ENCODE measurements at places on chromosomes 2 and 18.

GRCh38 chr2:218002845-218003180 lies at the start of gene TNS1:
Gene TNS1, minus strand, starts transcription at chr2:218002995. Its CDS starts 123 bp downstream, at chr2:218002872.
- DNase-seq: no peak

GRCh38 chr2:127379712-127380355 lies 7.9 kb downstream of the MAP3K2 start:
- no peak for DNase-seq

- DNase-seq: no peak
Observed at GRCh38 chr18:506264-506663, 5.8 kb upstream of the COLEC12 start.

DNA sequence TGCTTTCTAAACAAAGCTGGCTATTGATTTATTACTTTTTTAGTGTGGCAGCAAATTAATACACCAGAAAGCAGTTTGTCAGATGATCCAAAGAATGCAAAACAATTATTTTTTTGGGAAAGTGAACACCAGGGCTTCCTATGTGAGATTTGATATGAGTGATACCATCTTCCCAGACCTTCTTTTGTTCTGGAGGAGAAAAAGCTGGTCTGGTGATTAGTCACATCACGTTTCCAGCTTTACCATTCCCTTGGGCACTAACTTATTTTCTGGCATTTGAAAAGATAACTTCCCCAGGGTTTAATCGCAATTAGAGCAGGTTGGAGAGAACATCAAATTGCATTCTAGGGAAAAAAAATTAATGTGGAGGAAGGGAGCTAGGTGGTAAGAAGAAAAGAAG lies 182.9 kb upstream of the TANK start:
- no peak for DNase-seq

DNA sequence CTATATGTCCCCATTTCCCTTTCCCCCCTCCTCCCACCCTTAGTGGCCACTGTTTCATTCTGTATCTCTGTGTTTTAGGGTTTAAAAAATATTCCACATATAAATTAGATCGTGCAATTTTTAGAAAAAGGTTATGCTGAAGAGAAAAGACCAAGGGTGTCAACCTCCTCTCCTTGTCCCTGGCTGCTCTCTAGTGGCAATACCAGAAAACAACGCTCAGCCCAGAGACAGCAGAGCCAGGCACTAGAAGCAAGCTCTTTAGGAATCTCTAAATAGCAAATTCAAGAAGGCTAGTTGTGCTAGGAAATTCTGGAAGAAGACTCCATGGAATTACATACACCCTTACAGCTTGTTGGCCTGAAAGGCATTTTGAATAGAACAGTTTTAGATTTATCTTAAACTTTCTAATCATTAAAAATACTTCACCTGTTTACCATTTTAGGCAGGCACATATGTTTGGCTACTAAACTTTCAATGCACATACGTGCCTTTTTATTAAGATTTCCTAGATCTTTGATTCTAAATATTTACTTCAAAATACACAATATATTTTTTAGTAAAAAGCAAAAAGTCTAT lies 35.1 kb upstream of the RASGRP3 start:
- peak; percentile 5 for DNase-seq

GRCh38 chr2:235669983-235670962 lies 176.4 kb downstream of the AGAP1 start:
- DNase-seq: no peak

GRCh38 chr18:27213123-27213717 lies 28.1 kb upstream of the CHST9 start:
- no peak for DNase-seq

- no peak for DNase-seq
Observed at GRCh38 chr2:118812552-118812951, 34.9 kb downstream of the EN1 start.

DNA sequence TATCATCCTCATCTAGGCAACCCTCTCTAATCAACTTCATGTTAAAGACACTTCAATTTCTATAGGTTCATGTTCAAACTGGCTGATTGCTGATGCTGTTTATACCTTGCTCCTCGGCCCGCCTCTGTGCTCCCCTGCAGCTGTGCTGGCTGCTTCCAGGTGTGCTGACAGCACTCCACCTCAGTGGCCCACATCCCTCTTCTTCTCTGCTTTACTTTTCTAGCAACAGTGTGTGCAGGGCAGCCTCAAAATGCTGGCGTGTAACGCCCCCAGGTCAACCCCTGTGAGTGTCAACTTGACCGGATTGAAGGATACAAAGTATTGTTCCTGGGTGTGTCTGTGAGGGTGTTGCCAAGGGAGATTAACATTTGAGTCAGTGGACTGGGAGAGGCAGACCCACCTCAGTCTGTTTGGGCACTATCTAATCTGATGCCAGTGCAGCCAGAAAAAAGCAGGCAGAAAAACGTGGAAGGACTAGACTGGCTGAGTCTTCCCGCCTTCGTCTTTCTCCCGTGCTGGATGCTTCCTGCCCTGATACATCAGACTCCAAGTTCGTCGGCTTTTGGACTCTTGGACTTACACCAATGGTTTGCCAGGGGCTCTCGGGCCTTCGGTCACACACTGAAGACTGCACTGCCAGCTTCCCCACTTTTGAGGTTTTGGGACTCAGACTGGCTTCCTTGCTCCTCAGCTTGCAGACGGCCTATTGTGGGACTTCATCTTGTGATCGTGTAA lies 94.7 kb downstream of the COL6A3 start:
- DNase-seq: no peak

DNA sequence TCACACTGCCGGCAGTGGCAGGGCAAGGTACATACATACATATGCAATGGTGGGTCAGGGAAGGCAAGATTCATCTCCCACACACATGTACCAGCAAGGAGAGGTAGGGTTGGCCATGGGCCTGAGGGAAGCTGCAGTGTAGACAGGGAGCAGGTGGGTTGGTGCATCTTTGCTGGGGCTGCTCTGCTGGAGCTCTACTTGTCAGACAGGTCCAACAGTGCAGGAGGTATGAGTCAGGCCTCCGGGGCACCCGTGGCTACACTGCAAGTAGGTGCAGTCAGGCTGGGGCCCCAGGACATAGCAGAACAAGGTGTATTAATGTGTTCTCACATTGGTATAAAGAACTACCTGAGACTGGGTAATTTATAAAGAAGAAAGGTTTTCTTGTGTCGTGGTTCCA lies 281.1 kb upstream of the COL3A1 start:
- no peak for DNase-seq

Measured in activated CD8-positive, alpha-beta memory T cell treated with anti-CD3 and anti-CD28 coated beads for 48 hours (primary cell).